ENCODE measurements at places on chromosomes 3 and 15. TPM values are rescaled to one million over a fixed set of nuclear protein-coding genes. Genes with fewer than 3 reads are reported as not detected.
A peak's percentile ranks its signal among the peaks of the same experiment; 100 is the strongest.

DNA sequence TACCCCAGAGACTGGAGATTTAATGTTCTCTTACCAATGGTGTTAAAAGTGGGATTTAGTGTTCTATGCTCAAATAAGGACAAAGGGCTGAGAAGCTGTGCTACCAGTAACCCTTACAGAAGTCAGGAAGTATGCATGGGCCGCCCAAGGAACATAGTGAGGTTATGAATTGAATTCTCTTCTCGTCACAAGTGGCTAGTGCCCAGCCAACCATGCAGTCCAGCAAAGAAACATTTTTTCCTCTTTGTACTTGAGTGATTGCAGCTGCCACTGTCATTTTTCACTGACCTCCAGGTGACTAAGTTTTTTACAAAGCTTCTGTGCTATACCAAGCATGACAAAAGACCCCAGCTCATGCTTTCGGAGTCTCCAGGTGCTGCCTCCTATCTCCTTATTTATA, 110.6 kb upstream of the DCBLD2 start:
- no peak for DNase-seq

The SEMA6D gene
- 2.0 TPM for total RNA-seq

DNA sequence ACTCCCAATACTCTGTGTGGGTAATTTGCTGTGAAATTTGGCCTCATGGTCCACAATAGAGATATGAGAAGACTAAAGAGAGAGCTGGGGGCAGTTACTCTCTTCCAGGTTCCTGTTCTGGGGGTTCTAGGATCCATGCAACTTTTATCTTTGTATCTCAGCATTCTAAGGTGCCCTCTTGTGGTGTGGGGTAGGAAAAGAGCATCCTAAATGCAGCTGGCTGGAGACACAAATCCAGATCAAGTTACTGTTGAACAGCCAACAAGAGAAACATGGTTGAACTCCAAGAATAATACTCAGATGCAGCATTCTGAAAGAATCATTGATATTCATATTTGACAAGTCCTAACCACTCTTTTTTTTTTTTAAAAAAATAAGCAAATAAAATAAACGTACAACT, 238.2 kb downstream of the GREM1 start:
- DNase-seq, result peak; percentile 68

GRCh38 chr3:8769088-8769822, at the start of gene OXTR:
Gene OXTR (minus strand): TSS chr3:8769613. CDS start chr3:8768187, 1,426 bp downstream.
- DNase-seq, result peak; percentile 78

DNA sequence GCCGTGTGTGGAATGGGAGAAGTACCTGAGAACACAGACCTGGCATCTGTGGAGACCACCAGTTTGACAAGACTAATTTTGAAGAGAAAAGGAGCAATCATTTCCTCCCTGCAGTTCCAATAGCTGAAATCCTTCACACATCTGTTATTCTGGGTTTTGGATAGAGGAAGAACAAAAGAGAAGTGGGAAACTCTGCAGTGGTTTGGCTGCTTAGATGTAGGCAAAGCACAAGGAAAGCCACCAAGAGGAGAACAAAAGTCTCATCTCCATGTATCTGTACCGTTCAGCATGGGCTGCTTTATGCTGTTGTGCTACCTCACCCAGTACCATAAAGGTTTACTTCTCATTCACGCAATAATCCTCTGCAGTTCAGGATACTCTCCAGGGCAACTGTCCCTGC, 153.1 kb upstream of the COL8A1 start:
- DNase-seq, result no peak

The CAMKV gene
- total RNA-seq, result 0.27 TPM

DNA sequence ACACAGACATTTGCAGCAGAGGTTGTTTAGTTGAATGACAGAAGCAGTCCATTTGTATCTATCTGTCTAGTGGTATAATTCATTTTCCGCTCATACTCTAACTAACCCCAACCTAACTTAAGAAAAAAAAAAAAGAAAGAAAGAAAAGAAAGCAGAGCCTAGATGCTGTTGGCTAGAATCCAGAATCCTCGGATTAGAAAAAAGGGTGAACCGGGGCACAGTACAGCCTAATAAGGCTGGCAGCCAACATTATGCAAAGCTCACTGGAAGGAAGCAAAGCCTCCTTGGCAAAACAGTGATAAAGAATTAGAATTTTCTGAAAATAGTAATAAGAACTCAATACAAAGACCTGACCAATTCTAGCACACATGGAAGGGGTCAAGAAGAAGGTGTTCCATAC, 640.8 kb downstream of the TUSC7 start:
- DNase-seq, result no peak

The SLC28A2 gene
- total RNA-seq, result not detected

GRCh38 chr3:161602475-161602874, 105.9 kb downstream of the OTOL1 start:
- DNase-seq, result no peak

The GHSR gene
- not detected for total RNA-seq

DNA sequence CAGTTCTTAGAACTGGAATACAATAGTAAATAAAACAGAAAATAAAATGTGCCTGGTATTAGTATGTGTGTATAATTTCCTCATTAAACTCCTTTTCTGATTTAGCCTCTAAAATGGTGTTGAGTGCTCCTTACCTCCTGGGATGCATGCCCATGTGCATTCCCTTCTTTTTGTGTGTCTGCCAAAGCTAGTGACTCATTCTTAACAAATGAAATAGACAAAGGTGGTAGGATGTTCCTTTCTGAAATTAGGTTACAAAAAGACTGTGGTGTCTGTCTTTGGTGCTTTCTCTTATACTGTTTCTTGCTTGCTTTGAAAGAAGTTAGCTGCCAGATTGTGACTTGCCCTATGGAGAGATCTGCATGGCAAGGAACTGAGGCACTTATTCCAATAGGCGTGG, 623.7 kb downstream of the GRM7 start:
- peak; percentile 0 for DNase-seq

The AADAC gene
- total RNA-seq, result not detected

GRCh38 chr3:59318881-59319280, 269.1 kb upstream of the CFAP20DC start:
- no peak for DNase-seq

The CLDN16 gene
- total RNA-seq, result not detected

GRCh38 chr3:48601622-48601994, 6.5 kb upstream of the COL7A1 start:
- DNase-seq, result no peak

GRCh38 chr15:94951538-94951937, 720.2 kb downstream of the MCTP2 start:
- DNase-seq, result no peak

DNA sequence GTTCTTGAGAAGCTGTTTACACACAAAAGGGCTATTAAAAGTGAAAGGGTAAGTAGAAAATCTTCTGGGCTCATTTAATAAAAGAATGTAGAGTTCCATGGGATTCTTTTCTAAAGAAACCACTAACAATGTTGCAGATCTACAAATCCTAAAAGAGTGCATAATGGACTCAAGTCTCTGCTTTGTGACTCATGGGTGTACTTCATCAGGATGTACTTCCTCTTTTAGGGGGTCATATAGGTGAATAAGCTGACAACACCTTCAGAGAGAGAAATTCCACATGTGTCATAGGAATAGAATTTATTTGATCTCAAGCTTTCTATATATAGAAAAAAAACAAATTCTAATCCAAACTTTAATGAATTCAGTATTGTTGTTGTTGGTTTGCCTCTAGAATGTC, 355.5 kb downstream of the TIGIT start:
- peak; percentile 94 for DNase-seq

- peak; percentile 41 for DNase-seq
Measured at GRCh38 chr15:41115161-41115651, 874 bp downstream of the INO80 start.

DNA sequence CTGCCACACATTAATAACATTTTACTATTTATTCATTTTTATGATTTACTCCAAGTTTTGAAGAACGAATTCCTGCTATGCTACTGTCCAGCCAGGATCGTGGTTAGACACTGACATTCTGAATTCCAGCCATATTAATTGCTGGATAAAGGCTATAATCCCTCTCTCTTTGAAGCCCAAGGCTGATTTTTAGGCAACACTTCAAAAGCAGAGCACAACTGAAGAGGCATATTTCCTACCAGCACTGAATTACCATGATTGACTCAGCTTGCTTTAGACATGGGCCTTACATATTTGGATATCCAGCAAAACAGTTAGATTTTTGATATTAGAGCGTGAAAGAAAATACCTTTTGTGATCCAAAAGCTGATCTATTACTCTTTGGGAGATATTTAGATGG, 205.0 kb downstream of the ZIC1 start:
- no peak for DNase-seq

DNA sequence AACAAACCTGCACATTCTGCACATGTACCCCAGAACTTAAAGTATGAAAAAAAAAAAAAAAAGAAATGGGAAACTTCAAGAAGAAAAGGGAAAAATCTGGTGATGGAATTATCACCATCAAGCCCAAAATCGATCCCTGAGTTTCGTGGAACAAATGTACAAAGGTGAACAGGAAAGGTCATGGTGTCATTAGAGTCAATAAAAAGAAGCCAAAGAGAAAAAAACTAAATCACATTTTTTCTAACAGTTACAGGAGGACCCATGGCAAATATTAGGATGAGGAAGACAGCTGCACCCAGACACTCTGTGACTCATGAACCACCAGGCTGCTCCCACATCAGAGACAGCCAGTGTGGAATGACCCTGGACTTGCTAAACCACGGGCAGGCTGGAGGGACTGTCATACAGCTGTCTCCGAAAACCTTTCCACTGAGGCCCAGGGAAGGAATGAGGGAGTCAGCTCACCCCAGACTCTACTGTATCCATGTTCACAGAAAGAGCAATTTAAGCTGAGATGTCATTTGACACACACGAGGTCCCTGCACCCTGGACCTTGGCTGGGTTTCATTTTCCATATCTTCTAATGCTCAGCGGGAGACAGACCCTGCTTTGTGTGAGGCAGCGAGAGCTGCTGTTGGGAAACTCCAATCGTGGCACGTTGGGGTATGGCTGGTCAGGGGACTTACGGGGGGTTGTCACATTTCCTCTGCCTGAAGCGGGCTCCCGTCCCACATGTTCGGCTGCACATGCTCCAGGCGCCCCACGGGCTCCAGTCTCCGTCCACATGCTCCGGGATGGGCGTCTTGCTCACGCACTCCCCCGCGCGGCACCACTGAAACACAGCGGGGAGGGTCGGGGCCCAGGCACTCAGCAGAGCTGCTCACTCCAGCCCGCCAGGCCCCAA, 210.2 kb downstream of the ADAMTS17 start:
- peak; percentile 36 for DNase-seq

The GOLGA8G gene
- total RNA-seq, result 0.12 TPM

The THRB gene
- 1.3 TPM for total RNA-seq

DNA sequence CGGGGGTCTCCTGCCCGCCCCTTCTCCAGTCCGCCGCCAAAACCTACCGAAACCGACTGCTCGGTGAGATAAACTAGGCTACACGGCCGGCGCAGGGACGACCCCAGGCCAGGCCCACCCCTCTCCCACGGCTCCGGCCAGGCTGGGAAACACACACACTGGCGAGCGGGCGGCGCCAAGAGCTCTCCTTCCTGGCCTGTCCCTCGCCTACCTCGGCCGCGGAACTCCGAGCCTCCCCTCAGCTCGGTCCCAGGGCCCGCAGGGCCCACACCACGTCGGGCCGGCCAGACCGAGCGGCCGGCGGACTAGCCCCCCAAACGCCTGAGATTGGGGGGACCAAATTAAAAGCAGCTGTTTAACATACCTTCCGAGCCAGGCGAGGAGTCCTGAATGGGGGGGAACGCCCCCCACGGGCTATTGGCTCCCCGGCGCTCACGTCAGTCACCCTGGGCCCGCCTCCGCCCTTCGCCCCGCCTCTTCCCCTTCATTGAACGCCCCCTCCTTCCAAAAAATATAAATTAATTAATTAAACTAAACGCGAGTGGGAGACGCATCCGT, 4.0 kb upstream of the SIN3A start:
- DNase-seq, result peak; percentile 78

- no peak for DNase-seq
Measured at GRCh38 chr3:87674397-87675161, 384.2 kb downstream of the CGGBP1 start.

The HMG20A gene
- 23.6 TPM for total RNA-seq
